ENCODE measurements at places on chromosomes 2 and 18.

GRCh38 chr2:61878761-61879160 lies 9.7 kb downstream of the CCT4 start:
- no peak for DNase-seq

GRCh38 chr2:23019476-23019875 lies 365.5 kb upstream of the KLHL29 start:
- no peak for DNase-seq

GRCh38 chr2:144942516-144943256 lies 422.8 kb upstream of the ZEB2 start:
- no peak for DNase-seq

GRCh38 chr18:46668694-46669093 lies 11.7 kb upstream of the LOXHD1 start:
- DNase-seq: no peak

GRCh38 chr2:861655-862354 lies 88.8 kb upstream of the SNTG2 start:
- no peak for DNase-seq

DNA sequence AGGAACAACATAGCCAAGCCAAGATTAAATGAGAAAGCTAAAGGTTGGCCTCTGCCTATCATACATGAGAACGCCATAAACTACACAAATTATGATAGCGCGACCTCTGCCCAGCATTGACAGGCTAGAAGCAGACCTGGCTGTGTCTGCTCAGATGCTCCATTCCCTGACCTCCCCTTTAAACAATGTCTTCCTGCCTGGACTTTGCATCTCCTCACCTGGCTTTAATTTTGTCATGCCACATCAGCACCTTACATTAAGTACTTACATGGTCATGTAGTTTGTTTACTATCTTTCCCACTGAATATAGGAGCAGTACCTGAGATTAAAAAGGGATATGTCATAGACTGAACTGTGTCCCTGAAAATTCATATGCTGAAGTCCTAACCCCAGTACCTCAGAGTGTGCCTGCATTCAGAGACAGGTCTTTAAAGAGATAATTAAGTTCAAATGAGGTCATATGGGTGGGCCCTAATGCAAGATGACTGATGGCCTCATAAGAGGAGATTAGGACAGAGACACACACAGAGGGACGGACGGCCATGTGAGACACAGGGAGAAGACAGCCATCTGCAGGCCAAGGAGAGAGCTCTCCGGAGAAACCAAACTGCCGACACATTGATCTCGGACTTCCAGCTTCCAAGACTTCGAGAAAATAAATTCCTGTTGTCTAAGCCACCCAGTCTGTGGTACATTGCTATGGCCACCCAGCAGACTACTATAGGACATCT lies 103.7 kb downstream of the BIN1 start:
- no peak for DNase-seq

GRCh38 chr2:81303321-81303720 lies 998.8 kb upstream of the LRRTM1 start:
- no peak for DNase-seq

DNA sequence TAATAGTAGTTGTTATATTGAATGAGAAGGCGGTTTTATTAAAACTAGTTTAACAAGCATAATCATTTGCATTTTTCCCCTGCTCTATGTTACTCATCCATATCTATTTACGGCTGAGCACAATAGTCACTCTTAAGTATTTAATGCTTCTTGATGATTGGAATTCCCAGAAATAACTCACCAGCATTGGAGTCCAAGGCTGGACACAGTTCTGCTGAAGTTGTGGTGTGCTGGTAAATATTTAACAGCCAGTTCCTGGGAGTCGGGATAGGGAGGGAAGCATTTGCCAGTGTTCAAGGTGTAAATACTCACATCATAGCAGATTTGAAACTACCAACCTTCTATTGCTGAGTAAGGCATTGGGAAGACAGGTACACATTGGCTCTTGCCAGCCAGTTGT lies 315.1 kb downstream of the MTX2 start:
- DNase-seq: no peak

GRCh38 chr2:5368263-5368662 lies 323.9 kb upstream of the SOX11 start:
- no peak for DNase-seq

DNA sequence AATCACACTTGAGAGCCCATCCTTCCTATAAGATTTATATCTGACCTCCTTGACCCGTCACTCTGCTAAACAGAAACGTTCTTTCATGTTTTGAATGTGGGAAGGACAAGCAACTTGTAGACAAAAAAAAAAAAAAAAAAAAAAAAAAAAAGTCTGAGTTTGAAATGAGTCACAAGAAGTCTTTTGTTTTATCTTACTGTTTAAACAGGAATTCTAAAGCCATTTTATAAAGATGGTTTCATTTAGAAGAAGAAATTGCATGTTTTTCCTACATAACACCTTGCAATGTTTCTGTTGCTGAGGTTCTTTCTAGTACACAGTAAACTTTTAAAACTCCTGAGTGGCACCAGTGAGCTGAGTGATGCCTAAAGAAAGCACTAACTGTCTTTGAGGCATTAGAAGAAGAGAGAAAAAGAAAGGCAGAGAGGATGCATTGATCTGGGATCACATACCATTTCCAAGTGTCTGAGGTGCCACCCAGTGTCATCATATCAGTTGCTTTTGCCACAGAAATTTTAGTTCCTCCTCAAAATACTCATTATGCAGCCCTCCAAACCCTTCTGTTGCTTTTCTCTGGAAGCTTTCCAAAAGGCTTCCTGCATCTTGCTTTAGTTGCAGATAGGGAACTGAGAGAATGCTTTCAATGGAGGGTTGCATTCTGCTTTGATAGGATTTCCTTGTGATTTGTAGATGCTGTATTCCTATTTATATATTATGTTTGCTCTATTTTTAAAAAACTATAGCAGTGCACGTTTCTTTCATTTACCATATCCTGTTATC lies 69.1 kb downstream of the ACVR2A start:
- no peak for DNase-seq

DNA sequence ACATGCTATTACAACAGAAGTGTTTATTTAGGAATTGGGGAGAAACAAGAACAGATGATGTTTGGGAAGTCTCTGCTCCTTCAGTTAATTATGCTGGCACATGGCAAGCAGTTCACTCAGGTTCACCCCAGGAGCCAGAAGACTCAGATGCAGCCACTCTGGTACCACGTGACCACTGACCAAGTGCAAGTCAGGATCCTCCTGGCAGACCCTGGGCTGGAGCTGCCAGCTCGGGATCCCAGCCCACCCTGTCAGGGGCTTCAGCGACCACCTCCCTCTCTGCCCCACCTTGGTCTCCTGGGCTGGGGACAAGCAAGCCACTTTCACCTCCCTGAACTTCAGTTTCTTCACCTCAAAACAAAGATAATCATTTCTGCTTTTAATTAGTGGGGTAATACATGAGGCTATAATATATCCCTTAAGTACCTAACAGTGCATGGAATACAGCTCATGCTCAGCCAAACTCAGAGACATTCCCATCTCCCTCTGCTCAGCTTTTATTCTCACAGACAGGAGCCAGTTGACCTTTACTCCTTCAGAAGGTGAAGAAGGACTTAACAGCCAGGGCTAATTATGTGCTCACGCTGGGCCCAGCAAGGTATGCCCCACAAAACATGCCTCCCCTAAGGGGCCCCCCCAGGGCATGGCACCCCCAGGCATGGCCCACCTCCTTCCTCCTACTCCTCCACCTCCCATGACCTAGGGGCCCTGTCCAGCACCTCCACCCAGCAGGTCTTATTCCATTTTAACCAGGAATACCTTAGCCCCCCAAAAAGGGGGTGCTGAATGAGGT lies 11.8 kb downstream of the CRACDL start:
- no peak for DNase-seq
